Hippocampal formation (tissue), 2 donors: ENCODE measurements at places on chromosomes 6 and 20.

- no peak for DNase-seq
These were observed 12.2 kb downstream of the BACH2 start for GRCh38 chr6:90284236-90285041.

GRCh38 chr6:40898073-40898472 is 140.9 kb downstream of the UNC5CL start:
- DNase-seq = no peak

- DNase-seq = no peak
These were observed 57.6 kb downstream of the L3MBTL3 start for GRCh38 chr6:130075879-130076460.

DNA sequence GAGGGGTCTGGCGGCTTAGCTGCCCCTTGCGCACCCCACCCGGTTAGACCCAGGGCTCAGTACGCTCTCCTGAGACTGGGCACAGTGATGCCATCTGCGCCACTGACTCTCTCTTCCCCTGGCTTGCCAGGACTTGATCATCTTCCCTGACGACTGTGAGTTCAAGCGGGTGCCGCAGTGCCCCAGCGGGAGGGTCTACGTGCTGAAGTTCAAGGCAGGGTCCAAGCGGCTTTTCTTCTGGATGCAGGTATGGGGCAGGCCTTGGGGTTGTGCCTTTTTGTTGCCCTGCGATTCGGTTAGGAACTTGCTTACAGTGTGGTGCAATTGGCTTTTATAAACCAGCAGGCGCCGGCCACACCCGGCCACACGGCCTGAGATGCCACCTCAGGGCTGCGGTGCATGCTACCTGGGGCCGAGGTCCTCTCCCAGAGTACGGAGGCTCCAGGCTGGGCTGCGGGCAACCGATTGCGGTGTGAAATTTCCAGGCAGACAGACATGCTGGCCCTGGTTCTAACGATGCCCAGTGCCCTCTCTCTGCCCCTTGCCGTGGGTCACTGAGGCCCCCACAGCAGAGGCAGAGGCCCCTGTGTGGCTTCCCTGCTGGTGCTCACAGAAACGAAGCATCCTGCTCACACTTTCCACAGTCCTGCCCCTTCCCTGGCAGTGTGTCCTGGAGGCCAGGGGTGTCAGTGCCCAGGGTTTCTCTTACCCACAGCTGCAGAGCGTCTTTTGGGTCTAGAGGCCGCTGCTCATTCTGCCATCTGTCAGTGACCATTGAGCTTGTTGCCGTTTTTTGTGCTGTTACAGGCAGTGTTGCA is 1.7 kb downstream of the ADRM1 start:
- DNase-seq = no peak

GRCh38 chr6:41073968-41074691 is 1.4 kb downstream of the NFYA start:
- DNase-seq = no peak

DNA sequence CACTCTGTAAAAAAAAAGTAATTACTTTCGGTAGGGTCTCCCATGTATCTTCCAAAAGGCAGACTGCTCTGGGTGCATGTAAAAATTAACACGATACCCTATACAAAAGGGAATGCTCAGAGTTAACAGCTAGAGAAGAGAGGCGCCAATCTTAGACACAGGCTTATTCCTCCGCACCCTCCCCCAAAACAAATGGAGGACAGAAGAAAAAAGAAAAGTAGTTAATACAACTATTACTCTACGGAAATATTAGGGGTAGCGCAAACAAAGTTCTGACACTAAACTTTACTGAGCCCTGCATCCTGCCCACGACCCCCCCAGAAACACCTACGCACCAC is 331 bp upstream of the UFL1 start:
- DNase-seq = no peak

- DNase-seq = no peak
These were observed 23.5 kb downstream of the CEP250 start for GRCh38 chr20:35478804-35479472.

DNA sequence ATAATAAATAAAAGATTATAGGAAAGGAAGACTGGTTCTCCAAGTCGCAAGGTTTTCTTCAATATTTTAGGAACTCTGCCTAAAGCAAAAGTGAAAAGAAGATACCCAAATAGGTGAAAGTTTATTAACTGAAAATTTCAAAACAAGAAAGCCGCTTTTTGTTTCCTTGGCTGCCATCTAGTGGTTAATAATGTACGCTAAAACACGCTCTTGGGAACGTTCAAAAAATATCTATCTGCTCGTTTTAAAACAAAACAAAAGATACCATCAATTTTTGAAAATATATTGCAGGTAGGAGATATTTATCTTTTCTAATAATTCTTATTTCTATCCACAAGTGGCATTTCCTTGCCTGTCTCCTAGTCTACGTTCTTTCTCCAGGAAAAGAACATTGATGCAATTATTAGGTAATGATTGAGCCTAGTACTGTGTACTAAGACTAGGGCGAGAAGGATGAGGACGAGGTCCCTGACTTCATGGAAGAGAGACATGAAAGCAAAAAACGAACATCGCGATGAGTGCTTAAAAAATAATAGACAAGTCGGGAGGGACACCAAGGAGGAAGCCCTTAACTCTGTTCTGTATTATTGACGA is 97.2 kb downstream of the SPTLC3 start:
- DNase-seq = no peak

- DNase-seq = peak; percentile 96
These were observed at the start of gene SRSF3 for GRCh38 chr6:36594029-36594815. Gene SRSF3 (plus strand): TSS chr6:36594362. CDS start chr6:36596763, 2,401 bp downstream.

DNA sequence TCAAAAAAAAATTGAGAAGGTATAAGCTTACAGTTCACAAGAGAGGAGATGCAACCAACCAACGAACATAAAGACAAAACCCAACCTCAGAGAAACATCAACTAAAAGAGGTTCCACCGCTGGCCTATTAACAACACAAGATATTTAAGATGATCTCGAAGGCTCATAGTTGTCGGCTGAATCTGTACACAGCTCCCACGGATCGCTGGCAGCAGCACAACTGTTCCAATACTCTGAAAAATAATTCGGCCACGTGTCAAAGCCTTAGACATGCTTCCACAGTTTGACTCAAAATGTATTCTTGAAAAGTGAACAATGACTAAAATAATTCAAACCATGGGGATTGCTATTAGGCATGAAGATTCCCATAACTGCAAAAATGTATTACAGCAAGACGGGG is 13.7 kb downstream of the EXOC2 start:
- DNase-seq = no peak

DNA sequence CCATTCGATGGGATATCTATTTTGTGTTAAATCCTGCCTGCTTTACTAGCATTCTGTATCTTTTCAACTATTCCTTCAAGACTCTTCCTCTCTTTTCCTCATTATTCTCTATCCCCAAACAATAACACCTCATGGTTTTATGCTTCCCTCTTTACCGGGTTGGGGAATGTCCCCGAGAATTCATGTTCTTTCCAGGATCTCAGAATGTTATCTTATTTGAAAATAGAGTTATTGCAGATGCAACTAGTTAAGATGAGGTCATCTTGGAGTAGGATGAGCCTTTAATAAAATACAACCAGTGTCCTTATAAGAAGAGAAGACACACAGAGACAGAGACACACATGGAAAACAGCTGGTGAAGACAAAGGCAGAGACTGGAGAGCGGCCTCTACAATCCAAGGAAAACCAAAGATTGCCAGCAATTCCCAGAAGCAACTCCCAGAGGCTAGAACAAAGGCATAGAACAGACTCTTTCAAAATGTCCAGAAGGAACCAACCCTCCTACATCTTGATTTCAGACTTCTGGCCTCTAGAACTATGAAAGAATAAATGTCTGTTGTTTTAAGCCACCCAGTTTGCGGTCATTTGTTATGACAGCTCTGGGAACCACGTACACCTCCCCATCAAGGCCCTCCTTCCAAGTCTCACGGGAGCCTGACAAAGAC is 126.8 kb upstream of the TNFAIP3 start:
- DNase-seq = no peak

GRCh38 chr20:45779011-45779915 is 12.4 kb downstream of the WFDC3 start:
- peak; percentile 56 for DNase-seq

DNA sequence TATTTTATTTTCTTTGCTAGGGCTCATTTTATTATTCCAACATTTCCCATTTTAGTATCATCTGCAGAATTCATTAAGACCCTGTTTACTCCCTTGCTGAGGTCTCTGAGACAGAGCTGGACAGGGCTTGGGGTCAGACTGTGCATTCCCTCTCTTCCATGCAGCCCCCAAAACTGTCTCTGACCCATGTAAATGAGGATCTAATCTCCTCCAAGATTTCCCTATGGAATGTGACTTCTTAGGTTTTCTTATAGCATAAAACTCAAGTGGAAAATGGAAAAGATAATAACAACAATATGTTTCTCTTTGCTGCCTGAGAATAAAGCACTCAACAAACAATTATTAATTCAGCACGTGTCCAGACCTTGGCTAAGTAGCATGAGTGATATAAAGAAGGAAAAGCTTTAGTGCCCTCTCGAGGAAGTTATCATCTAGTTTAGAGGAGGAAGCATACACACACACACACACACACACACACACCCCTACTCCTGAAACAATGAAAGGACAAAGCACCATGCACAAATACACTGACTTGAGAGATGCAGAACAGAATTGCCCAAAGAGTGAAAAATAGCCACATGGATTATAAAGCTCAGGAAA is 815.5 kb downstream of the BCKDHB start:
- no peak for DNase-seq

- DNase-seq = no peak
These were observed 54.9 kb downstream of the CDH4 start for GRCh38 chr20:61306937-61307475.

- DNase-seq = no peak
These were observed 32.4 kb downstream of the COL9A1 start for GRCh38 chr6:70270287-70271005.

DNA sequence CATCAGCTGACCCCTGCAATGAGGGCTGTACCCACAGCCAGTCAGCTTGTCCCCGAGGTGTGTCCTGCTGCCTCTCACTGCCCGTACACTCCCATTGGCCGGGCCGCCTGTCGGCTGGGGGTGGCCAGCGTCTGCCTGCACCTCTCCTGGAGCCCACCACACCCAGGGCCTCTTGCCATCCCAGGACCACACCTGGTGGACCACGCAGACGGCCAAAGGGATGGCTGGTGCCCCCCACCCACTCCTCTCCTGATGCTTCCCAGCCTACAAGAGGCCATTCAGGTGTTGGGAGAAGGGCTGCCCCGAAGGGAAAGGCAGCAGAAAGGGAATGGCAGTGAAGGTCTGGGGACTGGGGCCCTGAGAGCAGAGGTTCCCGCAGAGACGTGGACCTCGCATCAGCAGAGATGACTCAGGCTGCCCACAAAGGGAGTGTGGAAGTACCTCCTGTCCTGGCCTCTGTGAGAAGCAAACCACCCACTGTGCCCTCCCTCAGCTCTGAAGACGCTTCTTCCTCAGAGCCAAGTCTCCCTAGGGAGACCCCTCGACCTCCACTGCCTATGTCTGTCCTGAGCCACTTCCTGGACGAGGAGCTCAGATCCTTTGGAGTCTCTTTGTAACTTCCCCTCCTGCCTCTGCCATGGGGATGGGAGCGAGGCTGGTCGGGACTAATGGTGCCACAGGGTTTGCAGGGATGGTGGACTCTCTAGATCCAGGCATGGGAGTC is 60.9 kb downstream of the PYGB start:
- DNase-seq = no peak

- DNase-seq = no peak
These were observed at the start of gene HCK for GRCh38 chr20:32052090-32052777. Gene HCK (plus strand): TSS chr20:32052242.

DNA sequence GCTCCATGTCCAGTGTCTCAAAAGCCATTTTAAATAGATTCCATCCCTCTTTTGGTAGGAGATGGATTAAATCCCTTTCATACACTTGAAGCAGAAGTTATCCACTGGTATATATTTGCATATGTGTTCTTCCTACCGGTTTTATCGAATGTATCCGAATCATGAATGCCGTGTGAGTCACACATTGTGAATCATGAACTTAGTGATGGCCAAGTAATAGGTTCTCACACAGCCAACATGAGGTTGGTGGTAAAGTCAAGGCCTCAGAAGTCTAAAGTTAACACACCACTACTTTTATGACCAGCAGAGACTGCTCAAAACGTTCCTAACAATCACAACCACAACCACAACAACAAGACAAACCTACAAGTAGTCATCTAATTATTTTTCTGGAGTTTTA is 345.5 kb downstream of the THBS2 start:
- DNase-seq = no peak

- DNase-seq = no peak
These were observed 1091.1 kb upstream of the GJE1 start for GRCh38 chr6:141041596-141042087.

GRCh38 chr20:62133864-62134263 is 9.3 kb downstream of the PSMA7 start:
- no peak for DNase-seq

GRCh38 chr20:62535964-62536363 is 60.2 kb upstream of the GATA5 start:
- no peak for DNase-seq

DNA sequence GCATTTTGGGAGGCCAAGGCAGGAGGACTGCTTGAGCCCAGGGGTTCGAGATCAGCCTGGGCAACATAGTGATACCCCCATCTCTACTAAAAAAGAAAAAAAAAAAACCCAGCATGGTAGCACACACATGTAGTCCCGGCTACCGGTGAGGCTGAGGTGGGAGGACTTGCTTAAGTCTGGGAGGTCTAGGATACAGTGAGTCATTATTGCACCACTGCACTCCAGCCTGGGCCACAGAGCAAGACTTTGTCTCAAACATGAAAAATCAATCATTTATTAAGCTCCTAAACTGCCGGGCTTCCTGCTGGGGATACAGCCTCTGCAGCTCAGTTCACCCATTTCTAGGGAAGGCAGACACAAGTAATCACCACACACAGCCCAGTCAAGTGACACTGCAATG is 7.3 kb upstream of the USP45 start:
- no peak for DNase-seq

- DNase-seq = no peak
These were observed 493.1 kb downstream of the BTBD3 start for GRCh38 chr20:12410783-12411182.

- DNase-seq = no peak
These were observed 256.1 kb downstream of the PLCB1 start for GRCh38 chr20:8388141-8388540.

GRCh38 chr6:36333931-36334725 is 2.6 kb downstream of the BNIP5 start:
- DNase-seq = peak; percentile 27

DNA sequence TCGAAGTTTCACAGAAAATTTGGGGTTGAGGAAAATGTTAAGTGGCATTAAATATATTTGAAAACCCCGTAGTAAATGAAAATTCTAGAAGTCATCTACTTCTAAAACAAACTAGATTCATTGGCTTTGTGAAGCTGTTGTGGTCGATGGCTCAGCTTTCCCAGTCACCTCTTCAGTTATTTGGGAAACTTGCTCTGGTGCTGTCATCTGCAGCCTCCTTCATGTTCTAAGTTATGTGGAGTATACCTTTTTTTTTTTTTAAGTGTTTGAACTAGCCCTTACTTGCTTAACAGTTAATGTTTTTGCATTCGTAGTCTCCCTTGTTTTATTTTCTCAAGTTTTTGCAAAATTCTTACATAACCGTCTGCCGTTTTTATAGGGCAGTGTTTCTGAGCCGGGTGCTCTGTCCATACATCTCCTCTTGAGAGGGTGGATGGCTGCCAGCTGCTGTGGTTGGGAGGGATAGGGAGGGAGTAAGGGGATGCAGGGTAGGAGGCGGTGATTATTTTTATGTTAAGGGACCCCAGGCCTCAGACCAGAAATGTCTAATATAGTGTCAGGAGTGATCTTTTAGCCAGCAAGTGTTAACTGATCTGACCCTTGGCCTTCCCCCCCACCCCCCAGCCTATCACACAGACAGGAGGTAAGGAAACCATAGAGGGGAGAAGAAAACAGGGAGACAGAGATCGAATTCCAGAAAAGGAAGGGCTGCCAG is 7.1 kb downstream of the RREB1 start:
- DNase-seq = no peak

GRCh38 chr20:9279918-9280401 is 211.1 kb downstream of the PLCB4 start:
- no peak for DNase-seq
